ENCODE measurements at places on chromosomes 6 and 20.

DNA sequence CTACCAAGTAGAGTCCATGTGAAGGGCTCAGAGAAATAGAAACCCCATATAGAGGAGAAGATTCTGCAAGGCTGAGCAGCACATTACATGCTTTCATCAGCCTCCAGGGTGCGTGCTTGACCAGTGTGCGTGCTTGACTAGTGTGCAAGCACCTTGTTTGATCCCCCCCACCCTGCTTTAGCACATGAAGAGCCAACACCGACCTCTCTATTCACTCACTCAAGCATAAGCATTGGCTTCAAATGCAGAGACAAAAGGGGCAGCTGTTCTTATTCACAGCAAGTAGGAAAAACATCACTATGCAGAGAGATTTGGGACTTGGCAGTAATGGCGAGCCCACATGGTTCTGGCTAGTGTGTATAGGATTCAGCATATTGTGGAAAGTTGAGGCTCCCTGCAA, 278.7 kb upstream of the RNF217 start:
- DNase-seq: no peak

- no peak for DNase-seq
These were observed 9.4 kb upstream of the ARMC12 start for GRCh38 chr6:35727231-35727934.

DNA sequence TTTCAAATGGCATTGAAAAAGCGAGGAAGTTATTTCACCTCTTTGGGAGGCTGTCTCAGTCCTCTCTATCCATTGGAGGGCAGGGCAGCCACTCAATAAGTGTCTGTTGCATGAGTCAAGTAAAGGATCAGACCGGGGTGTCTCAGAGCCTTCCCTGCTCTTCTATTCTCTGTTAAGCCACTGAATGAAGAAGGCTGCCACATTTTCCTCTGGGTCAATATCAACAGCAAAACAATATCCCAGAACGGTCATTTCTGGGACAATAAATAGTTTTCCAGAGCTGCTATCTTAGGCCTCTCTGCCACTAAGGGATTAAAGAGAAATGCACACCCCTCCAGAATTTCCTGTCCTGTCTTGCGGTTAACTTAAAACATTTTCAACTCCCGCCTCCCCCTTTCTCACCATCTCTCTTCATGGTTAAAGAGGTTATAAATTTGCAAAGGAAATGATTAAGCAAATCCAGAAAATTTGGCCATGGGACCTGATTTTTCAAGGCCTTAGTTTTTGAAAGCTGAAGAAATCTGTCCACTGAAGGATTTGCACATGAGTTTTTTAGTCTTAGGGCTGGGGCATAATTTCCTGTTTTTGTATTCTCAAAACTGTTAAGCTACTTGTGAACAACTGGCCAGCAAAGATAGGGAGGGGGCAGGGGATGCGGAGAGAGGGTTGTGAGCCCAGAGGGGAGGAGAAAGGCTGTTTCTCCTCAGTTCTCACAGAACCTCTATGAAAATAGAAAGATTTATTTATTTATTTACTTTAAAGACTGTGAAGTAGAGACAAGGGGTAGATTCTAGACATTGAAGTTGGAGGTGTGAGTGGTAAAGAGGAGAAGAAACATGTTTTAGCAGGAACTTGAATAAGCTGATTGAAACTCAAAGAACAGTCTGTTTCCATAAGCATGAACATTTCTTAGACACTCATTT, 135.7 kb downstream of the BCAS1 start:
- DNase-seq: no peak

GRCh38 chr6:137864812-137865508, 2.1 kb upstream of the TNFAIP3 start:
- DNase-seq: no peak

GRCh38 chr6:111805511-111806164, 67.6 kb downstream of the FYN start:
- peak; percentile 56 for DNase-seq

- no peak for DNase-seq
These were observed 14.0 kb downstream of the PGBD1 start for GRCh38 chr6:28295326-28295725.

DNA sequence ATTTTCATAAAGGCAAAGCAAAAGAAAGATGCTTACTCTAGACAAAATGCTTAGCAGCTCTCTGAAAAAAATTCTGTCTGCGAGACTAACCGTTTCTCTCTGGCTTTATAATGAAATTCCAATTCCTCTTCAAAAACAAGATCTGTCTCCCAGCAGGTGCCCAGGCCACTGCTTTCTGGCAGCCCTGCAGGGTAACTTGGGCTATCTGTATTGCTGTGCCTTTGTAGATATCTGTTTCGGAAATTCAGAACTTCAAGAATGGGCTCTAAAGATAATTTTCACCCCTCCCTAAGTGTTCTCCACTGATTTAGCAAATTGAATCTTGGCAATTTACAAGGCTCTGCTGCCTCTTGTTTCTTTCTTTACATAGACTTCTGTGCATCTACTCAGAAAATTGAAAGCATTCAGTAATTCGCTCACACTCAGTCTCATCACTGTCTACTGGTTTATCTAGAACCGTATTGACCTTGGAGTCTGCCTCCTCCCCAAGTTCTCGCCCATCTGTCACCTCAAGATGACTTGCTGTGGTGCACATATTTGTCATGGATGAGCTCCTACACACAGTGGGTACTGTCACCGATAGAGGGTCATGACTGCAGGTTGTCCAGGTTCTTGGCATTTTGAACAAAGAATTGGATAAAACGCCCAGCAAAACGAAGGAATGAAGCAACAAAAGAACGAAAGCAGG, 26.4 kb upstream of the FABP7 start:
- no peak for DNase-seq

DNA sequence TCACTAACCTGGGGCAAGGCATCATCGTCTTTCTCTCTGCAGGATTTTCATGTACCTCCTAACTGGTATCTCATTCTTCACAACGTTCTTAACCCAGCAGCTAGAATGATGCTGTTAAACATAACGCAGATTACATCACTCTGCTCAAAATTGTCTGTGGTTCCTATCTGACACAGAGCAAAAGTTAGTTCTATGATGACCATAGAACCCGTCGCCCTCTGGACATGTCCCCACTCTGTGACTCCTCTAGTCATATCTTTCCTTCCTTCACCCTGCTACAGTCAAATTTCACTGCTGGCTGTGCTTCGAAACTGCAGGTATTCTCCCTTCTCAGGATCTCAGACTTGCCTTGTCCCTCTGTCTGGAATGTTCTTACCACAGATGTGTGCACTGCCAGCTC, 87.4 kb upstream of the TPD52L1 start:
- no peak for DNase-seq

- DNase-seq: no peak
These were observed 66.1 kb downstream of the FAM50B start for GRCh38 chr6:3915076-3915791.

DNA sequence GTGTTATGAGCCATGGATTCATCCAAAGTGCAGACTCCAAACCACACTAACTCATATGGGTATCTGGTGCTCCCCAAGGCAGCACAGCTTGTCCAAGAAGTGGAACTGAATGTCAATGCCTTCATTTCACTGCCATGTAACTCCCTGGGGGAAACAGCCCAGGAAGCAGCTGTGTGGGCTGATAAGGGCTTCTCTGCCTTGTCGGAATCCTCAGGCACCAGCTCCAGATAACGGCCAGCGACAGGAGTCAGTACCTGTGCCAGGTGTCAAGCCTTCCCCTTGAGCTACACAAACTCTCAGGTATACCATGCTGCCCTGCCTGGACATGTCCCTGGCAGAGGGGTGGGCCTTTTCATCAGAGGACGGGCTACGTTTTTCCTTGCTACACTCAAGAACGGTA, 751.9 kb upstream of the CHD6 start:
- no peak for DNase-seq

DNA sequence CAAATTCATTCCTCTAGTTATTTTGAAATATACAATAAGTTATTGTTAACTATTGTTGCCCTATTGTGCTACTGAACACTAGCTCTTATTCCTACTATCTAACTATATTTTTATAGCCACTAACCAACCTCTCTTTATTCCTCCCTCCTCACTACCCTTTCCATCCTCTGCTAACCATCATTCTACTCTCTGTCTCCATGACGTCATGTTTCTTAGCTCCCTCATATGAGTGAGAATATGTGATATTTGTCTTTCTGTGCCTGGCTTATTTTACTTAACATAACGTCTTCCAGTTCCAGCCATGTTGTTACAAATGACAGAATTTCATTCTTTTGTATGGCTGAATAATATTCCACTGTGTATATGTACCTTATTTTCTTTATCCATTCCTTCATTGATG, 95.3 kb downstream of the ATXN1 start:
- DNase-seq: no peak

DNA sequence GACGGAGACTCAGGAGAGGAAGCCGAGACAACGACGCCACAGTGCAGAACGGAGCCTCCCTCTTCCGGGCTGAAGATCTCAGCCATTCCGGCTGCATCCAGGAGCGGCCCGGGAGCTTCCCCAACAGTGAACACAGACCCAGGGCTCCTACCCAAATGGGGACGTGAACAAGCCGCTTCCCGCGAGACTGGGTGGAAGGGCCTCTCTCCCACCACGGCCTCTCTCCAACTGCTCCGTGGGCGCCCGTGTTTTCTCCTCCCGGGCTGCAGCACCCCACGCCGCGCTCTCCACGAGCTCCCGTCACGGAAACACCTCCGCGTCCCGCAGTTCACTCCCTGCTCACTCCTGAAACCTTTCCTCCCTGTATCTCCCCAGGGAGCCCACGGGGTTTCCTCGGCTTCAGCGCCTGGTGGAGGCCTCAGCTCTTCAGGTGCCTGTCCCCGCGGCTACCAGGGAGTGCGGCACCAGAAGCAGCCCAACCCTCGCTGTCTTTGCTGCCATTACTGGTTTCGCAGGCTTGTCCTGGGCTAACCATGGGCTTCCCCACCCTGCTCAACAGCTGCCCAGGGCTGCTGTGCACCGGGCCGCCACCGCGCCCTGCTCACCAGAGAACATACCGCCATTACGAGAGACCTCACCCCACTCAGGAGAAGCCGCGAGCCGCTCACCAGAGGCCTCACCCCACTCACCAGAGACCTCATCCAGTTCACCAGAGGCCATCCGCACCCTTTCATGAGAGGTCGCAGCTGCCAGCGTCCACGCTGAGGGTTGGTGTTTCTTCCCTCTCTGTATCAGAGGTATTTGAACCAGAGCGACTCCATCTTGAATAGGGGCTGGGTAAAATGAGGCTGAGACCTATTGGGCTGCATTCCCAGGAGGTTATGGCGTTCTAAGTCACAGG, 922.8 kb downstream of the QKI start:
- DNase-seq: no peak

DNA sequence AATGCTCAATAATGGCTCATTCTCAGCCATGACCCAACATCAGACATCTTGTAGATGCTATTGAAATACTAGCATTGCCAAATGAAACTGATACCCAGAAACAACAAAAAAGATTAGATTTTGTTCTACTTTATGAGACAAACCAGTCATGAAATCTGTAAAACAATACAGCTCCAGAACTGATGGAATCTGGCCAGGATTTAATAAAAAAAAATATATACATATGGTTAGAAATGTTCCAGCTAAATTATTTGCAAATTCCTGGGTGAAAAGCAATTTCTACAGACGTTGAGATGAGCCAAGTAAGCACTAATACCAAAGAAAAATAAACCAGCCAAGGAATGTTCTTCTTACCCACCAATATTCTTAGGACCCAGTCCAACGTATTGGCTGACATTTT, 201.3 kb downstream of the EPHA7 start:
- no peak for DNase-seq

GRCh38 chr20:35796571-35796970, 24.8 kb downstream of the PHF20 start:
- no peak for DNase-seq

- no peak for DNase-seq
These were observed 8.0 kb downstream of the ECT2L start for GRCh38 chr6:138803861-138804260.

- no peak for DNase-seq
These were observed 7.2 kb downstream of the GCNT2 start for GRCh38 chr6:10528158-10528981.

DNA sequence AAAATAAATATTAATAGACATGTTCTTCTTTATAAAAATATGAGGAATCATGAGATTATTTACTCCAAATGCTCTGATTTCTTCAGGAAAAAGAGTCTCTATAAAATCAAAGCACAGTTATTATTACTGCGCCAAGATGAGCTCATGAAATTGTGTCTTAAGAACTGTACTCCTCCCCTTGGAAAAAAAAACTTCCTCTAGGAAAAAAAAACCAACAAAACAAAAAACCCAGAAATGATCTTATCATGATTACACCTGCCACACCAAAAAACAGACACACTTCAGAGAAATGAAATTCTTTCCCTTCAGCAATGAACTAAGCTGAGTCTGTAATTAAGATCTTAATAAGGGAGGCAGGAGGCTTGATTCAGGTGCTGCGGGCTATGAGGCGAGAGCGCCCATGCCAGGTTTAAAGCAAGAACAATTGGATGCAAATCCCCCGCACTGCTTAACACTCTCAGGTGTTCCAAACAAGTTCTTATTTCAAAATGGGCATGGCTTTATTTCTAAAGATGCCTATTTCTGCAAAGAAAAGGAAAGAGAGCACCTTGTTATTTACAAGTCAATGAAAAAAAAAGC, 9.1 kb downstream of the NEDD9 start:
- no peak for DNase-seq

DNA sequence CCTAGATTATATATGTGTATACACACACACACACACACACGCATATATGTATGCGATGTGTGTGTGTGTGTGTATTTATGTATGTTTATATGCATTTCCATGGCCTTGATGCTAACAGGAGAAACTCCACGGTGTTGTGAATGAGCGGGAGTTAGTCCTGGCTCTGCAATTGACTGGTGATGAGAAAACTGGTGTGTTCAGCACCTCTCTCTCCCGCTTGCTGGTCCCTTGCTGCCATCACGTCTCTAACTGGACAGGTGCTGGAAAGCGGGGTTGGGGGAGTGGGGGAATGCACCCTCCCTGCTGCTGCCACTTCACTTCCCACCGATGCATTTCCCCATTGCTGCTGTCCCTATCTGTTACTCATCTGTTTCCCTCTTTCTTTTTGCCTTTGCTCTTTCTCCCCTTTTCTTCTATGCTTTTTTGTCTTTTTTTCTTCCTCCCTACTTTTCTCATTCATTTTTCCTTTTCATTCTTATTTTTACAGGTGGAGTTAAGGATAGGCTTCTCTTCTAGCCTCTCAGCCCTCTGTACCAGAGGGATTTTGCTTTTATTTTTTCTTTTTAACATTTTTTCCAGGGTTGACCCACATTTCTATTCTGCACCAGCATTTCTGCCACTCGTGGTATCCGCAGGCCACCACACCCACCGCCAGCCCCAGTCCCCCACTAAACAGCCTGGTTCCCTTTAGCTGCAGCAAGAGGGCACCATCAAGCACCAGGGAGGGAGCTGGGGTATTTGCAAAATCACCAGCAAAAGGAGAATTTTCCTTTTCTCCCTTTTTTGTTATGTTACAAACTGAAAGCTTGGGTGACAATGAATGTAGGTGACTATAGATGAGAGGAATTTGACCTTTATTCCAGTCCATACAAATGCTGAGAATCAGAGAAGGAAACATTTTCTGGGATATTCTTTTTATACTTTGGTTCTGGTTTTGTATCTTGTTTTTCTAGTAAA, 115.6 kb downstream of the TCP11 start:
- DNase-seq: no peak

GRCh38 chr6:118179048-118179447, 272.0 kb downstream of the SLC35F1 start:
- DNase-seq: no peak

- no peak for DNase-seq
These were observed 16.5 kb upstream of the AAR2 start for GRCh38 chr20:36219671-36220220.

All from stimulated activated CD8-positive, alpha-beta memory T cell treated with anti-CD3 and anti-CD28 coated beads, Interleukin-15, amount 100 ng/mL, for 48 hours (primary cell).